NCI-H1092 treated with DMSO at 0.1 percent for 48 hours (cell line): ENCODE measurements at places on chromosomes 11 and 22.

- no peak for DNase-seq
Measured at GRCh38 chr22:39600491-39601179, 30.1 kb downstream of the CACNA1I start.

DNA sequence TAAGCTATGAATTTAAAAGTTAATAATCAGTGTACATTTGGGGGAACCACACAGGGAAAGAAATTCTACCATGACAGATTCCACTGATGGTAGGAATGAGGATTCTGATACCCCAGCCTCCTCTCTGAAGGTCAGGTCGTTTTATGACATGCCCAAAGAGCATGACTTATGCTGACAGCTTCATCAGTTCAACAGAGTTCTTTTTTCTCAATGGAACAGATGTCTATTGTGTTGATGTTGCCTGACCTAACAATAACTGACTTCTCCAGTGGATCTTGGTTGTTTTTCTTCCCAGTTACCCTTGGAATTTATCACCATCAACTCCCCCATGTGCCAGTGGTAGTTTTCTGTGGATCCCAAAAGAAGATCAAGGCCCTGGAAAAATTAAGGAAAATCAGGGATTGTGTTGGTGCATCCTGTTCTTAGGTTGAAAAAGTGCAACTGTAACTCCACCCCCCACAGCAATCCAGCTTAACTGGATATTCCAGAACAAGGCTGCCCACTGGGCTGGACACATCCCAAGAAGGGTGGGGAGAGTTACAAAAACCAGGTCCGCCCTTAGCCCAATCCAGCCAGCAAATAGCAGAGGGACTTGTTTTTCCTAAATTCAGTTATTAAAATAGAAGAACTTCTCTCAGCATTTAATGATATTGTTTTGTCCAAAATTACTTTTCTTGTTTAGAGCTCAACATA is 31.5 kb upstream of the CAT start:
- no peak for DNase-seq

- no peak for DNase-seq
Measured at GRCh38 chr11:121268581-121268980, 24.0 kb upstream of the SC5D start.

- no peak for DNase-seq
Measured at GRCh38 chr11:64324692-64325469, 7.0 kb downstream of the PRDX5 start.

DNA sequence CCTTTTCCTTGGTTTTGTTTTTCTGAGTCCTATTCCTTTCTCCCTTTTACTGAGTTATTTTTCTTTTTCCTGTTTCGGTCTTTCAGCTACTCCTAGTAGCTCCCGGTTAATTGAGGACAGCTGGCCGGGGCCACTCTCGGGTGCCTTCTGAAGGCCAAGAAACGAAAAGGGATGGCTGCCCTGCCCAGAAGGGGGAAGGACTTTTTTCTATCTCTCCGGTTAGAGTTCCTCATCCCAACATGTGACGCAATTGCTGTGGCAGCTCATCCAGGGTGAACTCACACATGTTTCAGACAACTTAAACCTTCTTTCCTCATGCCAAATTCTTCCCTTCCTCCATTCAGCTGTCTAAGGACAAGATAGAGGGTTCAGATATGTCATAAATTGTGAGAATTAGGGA is 83.6 kb downstream of the PIWIL4 start:
- no peak for DNase-seq

GRCh38 chr22:23467721-23468294 is 112.3 kb downstream of the IGLL1 start:
- DNase-seq = no peak

DNA sequence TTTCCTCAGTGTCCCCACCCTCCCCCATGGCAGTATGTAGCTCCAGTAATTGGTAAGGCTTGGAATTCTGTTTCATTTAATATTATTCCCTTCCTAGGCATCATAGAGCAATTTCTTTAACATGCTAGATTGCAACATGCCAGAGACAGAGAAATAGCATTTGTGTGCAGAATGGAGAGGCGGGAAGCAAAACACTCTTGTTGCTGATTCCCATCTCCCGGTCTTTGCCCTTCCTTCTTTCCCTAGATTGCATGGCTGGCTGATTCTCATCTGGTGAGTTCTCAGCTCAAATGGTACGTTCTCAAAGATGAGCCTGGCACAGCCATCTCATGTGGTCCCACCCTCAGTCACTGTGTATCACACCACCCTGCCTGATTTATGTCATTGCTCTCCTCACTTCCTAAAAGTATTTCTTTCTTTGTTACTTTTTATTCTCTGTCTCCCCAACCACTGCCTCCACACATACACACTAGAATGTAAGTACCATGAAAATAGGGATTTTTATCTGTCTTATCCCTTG is 66.9 kb downstream of the ARFGAP2 start:
- no peak for DNase-seq

GRCh38 chr11:72719551-72719950 is 32.7 kb downstream of the ARAP1 start:
- no peak for DNase-seq

- DNase-seq = peak; percentile 21
Measured at GRCh38 chr11:117910941-117911655, 18.1 kb downstream of the TMPRSS13 start.

DNA sequence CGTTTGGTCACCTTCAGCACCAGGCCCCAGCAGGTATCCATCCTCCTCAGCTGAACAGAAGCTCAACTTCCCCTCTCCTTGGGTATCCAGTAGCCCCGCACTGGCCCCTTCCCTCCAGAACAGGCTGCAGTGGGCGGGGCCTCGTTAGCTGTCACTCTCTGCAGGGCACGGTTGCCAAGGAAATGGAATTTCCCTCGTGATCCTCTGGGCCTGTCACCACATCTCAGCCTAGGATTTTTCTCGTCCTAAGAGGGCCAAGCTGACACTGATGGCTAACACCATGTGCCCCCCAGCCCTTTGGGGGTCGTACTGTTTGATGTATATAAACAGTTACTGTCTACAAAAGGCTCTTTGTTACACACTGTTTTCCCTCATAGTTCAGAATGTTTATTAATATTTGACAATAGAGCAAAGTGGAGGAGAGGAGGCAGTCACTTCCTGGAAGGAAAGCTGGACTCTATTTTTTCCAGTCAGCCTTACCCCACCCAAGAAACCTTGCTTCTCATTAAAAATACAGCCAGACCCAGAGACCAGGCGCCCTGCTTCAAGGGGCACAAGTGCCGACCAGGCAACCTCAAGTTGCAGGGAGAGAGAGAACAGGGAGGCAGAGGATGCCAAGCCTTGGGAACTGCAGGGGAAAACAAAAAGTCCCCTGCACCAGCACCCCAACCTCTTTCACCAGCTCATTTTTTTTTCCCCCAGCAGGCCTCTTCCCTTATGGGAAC is 44.5 kb downstream of the FEZ1 start:
- DNase-seq = peak; percentile 64

GRCh38 chr11:10460611-10461275 is 5.7 kb downstream of the AMPD3 start:
- no peak for DNase-seq

DNA sequence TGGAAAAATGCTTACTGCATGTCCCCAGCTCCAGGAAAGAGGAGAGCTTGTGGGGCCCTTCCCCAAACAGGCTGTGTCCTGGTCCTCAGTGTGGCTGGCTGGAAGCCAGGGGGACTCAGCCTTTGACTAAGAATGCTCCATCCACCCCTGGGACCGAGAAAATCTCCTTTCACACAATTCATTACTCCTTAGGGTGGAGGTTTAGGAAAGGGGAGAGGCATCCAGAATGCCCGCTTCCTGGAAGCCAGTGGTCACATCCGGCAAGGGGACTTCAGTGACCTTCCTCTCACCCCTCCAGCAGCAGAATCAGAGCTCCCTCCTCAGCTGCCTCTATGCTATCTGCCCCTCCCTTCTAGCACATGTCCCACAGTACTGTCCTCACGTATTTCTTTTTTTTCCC is 21.9 kb downstream of the ATG16L2 start:
- DNase-seq = no peak

DNA sequence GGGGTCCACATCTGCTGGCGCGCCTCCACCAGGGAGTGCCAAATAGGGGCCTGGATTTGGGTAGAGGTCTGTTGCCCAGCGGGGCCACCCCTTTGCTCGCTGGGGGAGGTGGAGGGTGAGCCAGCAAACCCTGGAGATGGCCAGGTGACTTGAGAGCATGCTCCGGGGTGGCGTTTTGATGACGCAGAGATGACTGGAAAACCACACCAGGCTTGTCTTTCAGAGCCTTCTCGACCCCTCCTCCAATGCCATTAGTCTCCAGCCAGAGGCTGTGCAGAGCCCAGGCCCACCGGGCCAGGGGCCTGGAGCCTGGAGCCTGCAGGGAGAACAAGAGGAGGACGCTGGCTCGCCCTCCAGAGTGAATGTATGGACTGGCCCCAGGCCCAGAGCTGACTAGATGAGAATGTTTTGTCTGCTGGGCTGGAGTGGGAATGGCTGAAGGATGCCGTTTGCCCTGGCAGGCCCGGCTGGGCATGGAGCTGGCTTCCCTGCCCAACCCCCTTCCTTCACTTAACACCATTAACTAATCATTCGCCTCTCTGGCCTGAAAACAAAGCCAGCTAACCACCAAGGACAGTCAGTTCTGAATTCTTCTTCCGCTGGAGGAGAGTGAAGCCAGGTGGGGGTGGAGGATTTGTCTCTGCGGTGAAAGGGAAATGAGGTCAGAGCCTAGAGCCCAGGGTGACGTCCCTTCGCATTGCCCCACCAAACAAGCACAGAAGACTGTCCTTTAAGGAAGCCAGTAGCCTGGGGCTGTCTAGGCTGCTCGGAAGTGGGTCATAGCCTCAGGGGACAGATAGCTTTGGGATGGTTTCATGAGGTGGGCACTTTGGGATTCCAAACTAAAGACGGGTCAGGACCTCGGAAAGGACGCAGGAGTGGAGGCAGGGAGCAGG is 1.6 kb upstream of the MCAM start:
- DNase-seq = peak; percentile 14

DNA sequence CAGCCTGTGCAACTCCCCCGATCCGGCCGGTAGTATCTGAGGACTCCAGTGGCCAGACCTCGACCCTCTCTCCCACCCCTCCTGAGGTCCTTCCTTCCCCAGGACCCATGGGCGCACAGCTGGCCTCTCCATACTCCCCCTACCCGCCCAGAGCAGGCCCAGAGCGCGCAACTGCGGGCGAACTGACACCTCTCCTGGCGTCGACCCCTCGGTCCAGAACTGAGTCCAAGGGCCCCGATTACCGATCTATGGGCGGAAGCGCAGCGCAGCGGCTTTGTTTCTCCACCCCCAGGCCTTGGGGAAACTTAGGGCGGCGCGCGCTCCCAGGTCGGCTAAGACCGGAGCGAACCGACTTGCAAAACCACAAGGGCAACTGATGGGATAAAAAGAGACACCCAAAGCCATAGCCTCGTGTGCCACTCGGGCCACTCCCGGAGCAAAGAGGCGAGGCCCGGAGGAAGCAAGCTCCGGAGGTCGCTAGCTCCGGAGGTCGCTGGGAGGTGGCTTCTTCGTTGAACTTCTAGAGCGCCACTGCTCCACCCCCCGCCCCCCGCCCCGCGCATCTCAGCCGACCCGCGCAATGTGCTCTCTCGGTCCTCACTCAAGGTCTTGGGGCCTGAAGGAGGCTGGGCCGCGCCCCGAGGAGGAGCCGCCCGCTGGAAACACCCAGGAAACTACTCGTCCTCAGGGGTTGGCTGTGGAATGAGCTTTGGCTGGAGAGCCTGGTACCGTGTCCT is 9.8 kb upstream of the ALX4 start:
- DNase-seq = no peak

- no peak for DNase-seq
Measured at GRCh38 chr11:10641177-10641911, 52.2 kb downstream of the IRAG1 start.

- no peak for DNase-seq
Measured at GRCh38 chr11:119759324-119759723, 30.3 kb upstream of the NECTIN1 start.

DNA sequence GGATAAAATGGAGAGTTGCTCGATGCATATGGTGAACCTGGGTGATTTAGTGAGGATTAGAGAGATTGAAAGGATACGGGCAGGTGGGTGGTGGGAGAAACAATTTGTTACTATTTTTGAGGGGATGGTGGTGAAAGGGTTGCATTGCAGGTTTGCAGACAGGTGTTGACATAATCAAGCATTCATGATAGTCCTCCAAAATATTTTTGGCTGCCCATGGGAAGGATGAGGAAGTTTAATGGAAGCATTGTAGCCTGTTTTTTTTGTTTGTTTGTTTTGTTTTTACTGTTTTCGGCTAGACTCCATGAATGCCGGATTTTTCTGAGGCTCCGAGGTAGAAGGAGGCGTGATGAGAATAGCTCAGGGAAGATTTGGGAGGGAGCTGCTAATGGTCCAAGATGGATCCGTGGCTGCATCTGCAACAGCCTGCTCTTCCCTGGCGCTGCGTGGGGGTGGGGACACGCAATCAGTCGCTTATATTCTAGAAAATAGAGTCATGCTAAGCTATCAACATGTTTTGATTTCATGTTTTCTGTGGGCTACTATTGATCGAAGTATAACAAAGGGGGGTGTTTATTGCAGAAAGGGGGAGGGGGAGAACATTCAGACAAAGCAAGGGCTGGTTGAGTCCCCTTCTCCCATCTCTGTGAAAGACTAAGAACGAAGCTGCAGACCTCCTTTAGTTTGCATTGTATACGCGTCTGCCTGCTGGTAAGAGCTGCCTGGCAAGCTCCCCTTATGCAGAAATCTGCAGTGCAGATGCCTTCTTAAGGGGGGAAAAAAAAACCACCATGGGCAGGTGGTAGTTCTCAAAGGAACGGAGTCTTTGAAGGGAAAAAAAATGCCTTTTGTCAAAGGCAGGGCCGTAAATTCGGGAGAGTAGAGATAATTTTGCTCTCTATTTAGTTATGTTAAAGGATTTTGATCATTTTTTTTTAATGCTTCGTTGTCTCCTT is 1.0 kb downstream of the RTN3 start:
- DNase-seq = peak; percentile 65
